ENCODE measurements at places on chromosomes 5 and 9.

GRCh38 chr9:70197216-70198044 lies 61.3 kb upstream of the SMC5 start:
- DNase-seq = no peak

DNA sequence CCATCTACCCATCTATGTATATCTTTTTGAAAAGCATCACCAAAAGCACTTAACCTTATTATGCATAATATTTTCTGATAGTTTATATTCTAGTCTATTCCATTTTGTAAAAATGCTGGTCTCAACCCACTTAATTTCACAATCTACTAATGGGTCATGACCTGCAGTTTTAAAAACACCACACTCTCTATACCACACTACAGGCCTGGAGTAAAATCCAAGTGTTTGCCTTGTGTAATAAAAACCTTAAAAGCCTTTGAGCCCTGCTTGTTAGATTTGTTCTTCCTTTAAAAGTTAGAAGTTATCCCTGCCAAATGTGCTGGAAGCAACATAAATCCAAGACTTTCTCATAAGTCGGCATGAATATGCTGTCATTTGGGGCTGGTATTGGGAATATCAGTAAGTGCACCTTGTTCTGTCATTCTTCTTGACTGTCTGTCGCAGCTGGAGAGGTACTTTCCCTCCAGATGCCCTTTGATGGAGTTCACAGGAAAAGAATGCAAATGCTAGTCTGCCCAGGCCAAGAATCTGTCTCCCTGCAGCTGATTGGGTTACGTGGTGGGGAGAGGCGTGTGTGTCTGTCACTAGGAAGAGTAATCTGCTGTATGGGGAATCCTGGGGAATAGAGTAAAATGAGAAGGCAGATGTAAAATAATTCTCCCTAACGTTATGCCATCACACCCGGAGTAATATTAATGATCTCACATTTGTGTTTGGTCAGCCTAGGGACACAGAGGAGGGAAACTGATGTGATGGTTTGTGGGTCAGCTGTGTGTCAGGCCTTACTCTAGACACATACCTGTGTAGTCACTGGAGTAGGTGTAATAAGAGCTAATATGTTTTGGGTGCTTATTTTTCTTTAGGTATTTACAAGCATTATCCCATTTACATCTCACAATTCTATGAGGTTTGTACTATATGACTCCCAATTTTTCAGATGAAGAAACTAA lies 79.4 kb downstream of the ZNF366 start:
- DNase-seq = no peak

DNA sequence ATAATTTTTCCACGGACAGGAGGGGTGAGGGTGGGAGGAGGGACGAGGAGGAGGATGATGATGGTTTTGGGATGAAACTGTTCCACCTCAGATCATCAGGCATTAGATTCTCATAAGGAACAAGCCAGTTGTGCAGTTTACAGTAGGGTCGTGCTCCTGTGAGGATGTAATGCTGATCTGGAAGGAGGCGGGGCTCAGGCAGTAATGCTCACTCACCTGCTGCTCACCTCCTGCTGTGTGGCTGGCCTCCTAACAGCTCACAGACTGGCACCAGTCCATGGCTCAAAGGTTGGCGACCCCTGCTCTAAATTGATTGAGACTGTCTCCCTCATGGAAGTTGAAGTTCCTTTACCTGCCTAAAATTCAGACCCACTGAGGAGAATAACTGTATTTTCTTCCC lies 33.2 kb downstream of the ANKRA2 start:
- DNase-seq = no peak

DNA sequence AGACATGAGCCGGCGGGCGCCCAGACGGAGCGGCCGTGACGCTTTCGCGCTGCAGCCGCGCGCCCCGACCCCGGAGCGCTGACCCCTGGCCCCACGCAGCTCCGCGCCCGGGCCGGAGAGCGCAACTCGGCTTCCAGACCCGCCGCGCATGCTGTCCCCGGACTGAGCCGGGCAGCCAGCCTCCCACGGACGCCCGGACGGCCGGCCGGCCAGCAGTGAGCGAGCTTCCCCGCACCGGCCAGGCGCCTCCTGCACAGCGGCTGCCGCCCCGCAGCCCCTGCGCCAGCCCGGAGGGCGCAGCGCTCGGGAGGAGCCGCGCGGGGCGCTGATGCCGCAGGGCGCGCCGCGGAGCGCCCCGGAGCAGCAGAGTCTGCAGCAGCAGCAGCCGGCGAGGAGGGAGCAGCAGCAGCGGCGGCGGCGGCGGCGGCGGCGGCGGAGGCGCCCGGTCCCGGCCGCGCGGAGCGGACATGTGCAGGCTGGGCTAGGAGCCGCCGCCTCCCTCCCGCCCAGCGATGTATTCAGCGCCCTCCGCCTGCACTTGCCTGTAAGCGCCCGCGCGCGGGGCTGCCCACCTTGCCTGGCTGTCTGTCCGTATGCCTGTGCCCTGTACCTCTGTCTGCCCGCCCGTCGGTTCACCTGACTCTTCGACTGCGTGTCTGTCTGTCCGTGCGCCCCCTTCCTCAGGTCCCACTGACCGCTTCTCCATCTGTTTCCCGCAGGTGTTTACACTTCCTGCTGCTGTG lies 412 bp downstream of the FGF18 start:
- DNase-seq = no peak

DNA sequence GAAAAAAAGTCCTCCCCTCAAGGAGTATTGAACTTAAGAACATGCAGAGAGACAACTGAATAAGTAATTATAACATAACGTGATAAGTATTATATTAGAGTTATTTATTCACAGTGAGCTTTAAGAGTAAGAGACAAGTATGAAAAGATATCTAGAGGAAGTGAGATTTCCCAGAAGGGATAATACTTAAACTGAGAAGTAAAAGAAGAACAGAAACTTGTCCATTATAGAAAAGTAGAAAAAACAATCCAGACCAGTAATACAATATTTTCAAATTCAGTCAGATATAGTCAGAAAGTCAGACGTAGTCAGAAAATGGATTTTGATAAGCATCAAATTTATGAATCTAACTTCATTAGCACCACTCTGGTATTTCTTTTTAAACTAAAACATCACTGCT lies 613.0 kb upstream of the CCNG1 start:
- no peak for DNase-seq

GRCh38 chr9:134189470-134190231 lies 25.3 kb upstream of the RNU6ATAC start:
- no peak for DNase-seq

All from GF-D8 (cell line).